ENCODE measurements at places on chromosomes 7 and 10.

GRCh38 chr7:22672846-22673680 is 53.9 kb upstream of the IL6 start:
- DNase-seq: no peak

GRCh38 chr10:4569151-4569550 is 256.9 kb upstream of the AKR1E2 start:
- DNase-seq: no peak

DNA sequence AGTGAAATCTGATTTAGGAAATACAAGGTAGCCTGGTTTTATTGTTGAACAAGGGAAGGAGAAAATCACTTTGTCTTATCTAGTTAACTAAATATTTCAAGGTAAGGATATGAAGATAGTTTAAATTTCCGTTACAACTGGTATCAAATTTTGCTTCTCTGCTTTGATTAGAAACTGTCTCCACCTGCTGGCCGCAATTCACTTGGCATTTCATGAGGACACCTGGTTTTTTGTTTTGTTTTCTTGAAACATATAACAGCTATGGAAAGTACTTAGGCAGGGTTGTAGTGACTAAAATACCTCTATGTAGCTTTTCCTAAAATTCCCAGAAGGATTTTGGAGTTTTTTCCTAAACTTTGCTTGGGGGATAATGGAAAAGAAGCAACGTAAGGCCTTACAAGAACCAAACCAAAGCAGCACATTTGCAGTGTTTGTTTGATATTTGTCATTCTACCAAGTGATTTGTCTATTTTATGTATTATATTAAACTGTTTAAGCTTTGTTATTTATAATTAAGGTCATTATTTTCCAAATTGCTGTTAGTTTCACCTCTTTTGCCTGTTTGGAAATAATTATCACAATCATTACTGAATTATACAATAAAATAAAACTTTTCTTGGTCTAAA is 73.6 kb downstream of the AHCYL2 start:
- peak; percentile 66 for DNase-seq

DNA sequence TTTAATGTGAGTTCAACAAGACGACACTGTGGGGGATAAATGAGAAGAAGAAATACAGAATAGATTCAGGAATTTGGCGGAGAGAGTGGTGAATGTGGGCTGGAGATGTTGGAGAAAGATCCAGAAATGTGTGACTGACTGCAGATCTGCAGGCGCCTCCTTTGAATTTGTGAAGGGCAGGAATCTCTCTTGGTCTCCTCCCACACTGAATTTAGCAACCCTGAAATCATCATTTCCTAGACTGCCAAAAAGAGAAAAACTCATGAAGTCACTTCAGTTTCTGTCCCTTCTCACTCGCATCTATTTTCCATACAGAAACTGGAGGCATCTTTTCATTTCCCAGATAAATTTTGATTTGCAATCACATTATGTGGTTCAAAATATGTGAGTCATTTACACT is 128.7 kb downstream of the GNAI1 start:
- DNase-seq: no peak

DNA sequence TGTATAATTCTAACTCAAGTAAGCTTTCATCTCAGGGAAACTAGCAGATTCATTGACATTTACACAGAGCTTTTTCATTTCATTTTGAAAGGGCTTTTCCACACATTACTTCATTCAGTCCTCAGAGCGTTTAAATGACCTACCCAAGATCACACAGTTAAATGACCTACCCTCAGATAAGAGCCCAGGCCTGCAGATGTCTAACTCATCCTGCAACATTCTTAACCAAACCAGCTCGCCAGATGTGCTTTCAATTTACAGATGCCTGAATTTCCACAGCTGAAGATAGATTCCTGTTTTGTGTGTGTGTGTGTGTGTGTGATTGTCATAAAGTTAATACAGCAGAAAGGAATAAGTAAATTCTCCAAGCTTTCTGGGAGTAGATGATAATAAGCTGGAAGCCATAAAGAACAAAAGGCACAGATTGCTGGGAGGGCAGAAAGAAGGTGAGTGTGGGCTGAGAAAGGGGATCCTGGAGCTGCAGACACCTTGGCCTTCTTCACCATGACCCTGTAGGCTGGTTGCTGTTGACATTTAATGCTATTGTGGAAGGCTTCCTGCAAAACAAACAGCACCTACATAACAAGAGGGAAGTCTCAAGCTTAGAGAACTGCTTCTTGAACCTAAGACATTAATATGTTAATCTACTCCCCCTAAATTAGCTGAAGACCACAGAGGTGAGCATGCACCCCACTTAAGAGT is 489.7 kb upstream of the CELF2 start:
- DNase-seq: no peak

DNA sequence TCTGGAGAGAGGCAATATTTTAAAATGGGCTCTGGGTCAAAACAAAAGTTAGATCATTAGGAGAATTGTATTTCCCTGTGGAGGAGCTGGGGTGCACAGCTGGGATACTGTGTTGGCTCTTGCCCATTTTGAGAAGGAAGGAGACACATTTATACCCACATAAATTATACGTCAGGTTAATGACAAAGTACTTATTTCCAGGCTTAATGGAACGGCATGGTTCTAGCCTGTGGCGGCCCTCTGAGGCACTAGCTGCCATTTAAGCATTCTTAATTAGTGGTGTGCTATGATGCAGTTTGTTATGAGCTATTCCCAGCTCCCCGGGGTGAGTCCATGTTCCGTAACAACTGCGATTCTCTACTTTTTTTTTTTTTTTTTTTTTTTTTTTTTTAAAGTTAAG is 193.5 kb downstream of the SEC23IP start:
- DNase-seq: no peak

- DNase-seq: no peak
Observed at GRCh38 chr10:63064706-63065105, 68.4 kb upstream of the NRBF2 start.

DNA sequence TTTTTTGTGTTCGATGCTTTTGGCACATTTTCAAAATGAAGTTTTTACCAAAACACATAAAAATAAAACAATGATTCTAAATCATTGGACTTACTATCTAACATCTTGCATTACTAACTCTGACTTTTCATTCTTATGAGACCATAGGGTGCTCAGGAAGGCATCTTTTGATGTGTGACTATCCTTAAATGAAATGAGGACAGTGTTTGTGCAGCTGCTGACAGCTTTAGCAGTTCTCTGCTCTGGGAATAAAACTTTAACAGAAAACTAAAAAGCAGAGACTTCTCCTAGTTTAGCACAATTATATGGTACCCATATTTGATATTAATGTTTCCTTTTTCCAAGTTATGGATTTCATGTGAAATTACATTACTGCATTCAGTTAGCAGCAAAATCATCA is 471.6 kb downstream of the ARL4A start:
- DNase-seq: no peak

DNA sequence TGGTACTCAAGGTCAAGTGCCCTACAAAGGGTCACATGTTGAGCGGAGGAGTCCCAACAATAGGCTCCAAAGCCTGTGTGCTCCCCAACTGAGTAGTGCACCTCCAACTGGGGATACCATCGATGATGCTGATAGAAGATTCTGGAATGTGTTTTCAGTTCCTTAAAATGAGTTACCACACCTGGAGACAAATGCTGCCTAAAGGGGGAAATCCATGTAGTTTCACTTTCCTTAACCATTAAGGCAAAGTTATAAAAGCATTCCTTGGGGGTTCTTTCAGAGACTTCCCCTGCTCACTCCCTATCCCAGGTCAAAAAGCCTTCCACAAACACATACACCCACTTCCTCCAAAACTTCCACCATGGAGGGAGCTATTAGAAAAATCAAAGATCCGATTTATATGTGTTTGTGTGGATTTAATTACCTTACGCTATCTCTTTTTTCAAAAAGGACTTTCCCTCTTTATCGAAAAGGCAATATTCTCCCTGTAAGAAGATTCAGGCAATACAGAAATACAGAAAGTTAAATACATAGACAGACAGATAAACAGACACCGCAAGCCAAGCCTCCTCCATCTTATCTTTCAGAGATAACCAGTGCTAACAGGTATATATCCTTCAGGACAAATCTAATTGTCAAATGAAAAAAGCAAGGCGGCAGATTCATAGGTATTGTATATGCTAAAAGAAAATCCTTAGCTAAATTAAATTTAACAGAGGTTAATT is 135.9 kb upstream of the ASAH2 start:
- DNase-seq: no peak

DNA sequence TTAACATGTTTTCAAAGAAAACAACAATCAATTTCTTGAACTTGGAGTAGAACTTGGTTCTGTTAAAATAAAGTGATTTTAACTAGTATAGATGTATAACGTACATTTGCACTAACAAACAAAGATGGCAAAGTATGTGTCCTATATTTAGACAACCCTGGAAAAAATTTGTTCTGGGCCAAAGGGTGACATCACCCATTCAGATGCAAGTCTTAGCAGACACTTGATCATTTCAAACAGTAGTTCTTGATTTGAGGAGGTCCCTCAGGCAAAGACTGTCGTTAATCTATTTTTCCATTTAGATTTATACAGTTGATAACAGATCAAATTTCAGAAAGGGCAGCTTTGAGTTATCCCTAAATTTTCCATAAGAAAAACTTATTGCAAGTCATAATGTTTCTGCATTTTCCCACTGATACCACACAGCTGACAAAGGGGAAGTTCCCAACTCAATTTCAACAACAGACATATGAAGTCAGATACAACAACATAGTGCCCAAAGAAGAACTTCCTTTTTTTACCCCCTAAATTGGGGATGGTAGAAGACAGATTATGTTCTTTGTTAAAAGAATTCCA is 5.2 kb downstream of the NMT2 start:
- DNase-seq: no peak

DNA sequence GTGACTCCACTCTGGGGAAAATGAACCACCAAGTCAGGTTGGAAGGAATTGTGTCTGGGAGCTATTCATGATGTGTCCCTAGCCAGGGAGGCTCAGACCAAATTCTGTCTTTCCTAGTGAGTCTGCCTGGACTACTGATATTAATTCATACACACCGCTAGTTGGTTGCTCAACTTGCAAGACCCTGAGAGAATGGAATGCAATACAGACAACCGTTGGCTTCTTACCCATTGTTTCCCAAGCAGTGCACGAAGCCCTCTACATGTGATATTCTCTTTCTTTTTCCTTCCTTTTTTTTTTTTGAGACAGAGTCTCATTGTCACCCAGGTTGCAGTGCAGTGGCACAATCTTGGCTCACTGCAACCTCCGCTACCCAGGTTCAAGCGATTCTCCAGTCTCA is 19.4 kb upstream of the SRGN start:
- DNase-seq: no peak

GRCh38 chr10:30188101-30188500 is 128.7 kb upstream of the JCAD start:
- peak; percentile 93 for DNase-seq

- DNase-seq: no peak
Observed at GRCh38 chr7:29843093-29843492, 36.8 kb downstream of the WIPF3 start.

GRCh38 chr7:64946772-64947171 is 43.7 kb downstream of the ZNF273 start:
- DNase-seq: no peak

DNA sequence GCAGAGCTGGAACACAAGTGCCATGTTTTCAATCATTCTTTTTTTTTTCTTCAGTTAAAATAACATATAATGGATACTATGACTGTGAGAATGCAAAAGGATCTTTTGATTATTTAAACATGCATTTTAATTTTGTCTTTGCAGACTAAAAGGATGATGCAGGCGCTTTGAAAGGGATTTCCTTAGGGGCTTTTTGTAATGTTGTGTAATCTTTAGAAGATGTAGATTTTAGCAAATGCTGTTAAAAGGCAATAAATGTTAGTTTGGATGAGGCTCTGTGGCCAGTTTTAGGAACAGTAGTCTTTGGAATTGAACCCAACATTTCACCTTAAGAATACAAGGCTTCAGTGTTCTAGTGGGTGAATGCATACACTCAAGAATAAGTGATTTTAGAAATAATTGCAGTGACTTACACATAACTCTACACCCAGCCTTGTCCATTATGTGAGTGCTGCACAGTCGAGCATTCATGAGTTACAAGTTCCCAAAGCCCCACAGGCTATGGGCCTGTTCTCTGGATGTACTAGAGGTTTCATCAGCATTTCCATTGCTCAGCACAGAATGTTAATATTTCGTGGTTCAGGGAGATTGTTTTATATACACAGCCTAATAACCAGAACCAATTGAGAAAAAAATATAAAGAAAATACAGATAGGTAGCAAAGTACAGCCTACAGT is 11.6 kb downstream of the PAPSS2 start:
- DNase-seq: no peak

DNA sequence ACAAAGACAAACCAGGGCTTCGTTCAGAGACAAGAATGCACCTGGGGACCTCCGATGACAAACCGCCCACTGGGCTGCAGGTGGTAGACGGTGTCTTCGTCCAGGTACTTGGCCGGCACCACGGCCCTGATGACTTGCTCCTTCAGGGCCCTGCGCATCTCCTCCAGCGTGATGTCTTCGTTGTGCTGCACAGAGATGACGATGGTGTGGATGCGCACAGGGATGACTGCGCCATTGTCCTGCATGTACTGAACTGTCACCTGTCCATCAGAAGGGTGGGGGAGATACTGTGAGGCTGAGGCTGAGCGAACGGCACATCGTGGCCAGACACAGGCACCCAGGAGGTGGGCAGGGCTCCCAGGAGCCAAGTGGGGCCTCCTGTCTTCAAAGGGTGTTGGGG is 13.1 kb downstream of the MAT1A start:
- DNase-seq: no peak

DNA sequence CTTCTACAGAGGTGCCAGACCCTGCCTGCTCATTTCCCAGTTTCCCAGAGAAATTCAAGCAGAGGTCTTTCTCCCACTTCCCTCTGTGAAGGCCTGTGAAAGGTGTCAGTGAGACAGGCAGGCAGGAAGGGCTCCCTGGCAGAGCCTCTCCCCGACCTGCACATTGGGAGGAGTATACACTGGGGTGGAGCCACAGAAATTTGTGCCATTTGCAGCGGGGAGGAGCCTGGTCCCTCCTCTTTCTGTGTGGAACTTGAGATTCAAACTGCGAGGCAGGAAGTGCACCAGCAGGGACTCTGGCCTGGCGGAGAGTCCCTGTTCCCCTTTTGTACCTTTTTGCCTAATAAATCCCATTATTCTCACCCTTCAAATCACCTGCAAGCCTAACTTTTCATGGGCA is 54.6 kb upstream of the OPN4 start:
- no peak for DNase-seq

- DNase-seq: no peak
Observed at GRCh38 chr7:17236171-17236570, 62.3 kb upstream of the AHR start.

DNA sequence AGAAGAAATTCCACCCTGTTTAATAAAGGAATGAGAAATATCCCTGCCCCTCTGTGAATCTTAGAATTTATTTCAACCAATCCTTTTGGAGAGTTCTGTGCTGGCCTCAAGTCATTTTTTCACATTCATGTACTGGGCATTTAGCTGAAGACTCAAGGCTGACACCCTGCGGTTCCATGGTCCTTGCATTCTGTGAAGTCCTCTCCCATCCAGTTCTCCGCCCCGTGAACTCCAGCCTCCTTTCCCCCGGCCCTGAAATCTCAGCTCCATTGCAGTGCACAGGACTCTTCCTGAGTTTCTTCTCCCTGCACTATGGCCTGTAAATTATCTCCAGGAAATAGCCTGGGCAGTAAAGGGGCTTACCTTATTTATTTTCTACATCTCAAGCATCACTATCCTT is 183.0 kb upstream of the KCND2 start:
- no peak for DNase-seq

All from endothelial cell of umbilical vein (primary cell).